ENCODE measurements at places on chromosomes 6 and 20. TPM values are rescaled to one million over a fixed set of nuclear protein-coding genes. Genes with fewer than 3 reads are reported as not detected.

The F13A1 gene
- 2.5 TPM for total RNA-seq

- no peaks in the 10 kb centered on the region for H3K4me1 ChIP-seq
- no peak overlapping the region for H3K27ac ChIP-seq
- no peaks in the 10 kb centered on the region for H3K27me3 ChIP-seq
- H3K4me3 ChIP-seq = no peak overlapping the region
These were observed 48.5 kb upstream of the HACE1 start for GRCh38 chr6:104908031-104908887.

DNA sequence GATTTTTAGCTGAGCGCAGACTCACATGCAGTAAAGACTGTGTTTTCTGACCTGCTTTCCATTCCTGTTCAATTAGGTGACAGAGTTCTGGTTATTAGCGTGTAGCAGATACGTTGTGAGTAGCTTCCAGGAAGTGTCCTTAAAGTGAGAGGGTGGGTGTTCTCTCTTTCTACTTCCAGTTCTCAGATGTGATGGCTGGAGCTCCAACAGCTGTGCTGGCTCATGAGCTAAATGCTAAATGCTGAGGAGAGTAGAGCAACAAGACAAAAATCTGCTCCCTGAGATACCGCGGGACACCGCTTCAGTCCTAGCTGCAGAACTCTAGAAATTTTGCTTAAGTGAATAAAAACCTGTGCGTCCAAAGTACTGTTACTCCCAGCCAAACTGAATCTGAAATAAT, 38.2 kb upstream of the FYN start:
- H3K36me3 ChIP-seq = no peaks in the 10 kb centered on the region
- H3K4me1 ChIP-seq = no peaks in the 10 kb centered on the region
- no peak for DNase-seq
- H3K27ac ChIP-seq = no peak overlapping the region
- H3K27me3 ChIP-seq = no peaks in the 10 kb centered on the region
- no peak overlapping the region for H3K4me3 ChIP-seq

DNA sequence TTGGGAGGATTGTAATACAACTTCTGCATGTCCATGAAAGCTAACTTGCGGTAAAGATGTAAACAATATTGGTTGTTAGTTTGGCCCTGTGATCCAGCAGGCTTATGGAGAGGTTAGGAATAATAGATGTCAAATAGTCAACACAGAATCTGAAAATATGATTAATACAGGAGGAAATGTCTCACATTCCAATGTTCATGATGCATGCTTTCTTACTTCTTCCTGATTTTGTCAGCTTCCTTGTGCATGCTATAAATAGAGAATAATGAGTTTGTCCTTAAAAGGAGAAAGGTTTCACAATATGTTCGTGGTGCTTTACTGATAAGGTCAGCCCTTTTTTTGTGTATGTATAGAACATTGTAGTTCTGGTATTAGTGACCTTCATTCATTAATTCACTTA, 136.7 kb downstream of the MMUT start:
- no peak overlapping the region for H3K4me3 ChIP-seq
- no peaks in the 10 kb centered on the region for H3K4me1 ChIP-seq
- no peaks in the 10 kb centered on the region for H3K27me3 ChIP-seq
- no peaks in the 10 kb centered on the region for H3K36me3 ChIP-seq
- no peak for DNase-seq

DNA sequence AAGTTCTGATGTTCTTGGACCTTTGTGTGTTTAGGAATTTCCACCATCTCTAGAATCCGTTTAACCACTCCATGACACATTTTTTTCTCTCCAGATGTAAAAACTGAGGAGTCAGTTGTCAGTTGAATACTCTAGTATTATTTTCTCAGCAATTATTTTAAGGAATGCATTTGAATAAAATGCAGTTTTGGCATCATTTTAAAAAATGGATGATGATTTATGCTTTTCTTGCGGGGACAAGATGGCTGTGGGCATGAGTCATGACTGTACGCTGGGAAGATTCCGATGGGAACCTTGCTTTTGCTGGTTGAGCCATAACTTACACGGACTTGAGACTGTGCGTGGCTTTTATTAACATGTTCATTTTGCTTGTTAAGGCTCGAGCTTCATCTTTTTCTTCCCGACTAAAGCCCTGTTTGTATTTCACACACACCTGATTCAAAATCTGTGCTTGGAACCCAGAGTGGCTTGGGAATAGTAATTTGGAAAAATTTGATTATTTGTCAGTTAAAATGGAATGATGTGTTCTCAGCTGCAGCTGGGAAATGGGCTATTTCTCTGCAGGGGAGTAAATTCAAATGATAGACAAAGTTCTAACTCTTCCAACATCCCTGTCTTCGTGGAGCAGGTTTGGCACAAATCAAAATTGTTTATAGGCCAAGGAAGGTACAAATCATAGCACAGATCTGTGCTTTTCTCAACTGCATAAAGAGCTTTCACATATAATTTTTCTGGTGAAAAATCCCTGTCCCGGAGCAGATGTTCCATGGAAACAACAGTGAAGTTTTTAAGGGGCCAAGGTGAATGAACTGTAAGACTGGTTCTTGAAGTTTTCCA, 470.5 kb upstream of the JAG1 start:
- H3K27me3 ChIP-seq = no peaks in the 10 kb centered on the region
- DNase-seq = no peak
- H3K27ac ChIP-seq = no peak overlapping the region
- no peaks in the 10 kb centered on the region for H3K4me1 ChIP-seq
- no peak overlapping the region for H3K4me3 ChIP-seq

DNA sequence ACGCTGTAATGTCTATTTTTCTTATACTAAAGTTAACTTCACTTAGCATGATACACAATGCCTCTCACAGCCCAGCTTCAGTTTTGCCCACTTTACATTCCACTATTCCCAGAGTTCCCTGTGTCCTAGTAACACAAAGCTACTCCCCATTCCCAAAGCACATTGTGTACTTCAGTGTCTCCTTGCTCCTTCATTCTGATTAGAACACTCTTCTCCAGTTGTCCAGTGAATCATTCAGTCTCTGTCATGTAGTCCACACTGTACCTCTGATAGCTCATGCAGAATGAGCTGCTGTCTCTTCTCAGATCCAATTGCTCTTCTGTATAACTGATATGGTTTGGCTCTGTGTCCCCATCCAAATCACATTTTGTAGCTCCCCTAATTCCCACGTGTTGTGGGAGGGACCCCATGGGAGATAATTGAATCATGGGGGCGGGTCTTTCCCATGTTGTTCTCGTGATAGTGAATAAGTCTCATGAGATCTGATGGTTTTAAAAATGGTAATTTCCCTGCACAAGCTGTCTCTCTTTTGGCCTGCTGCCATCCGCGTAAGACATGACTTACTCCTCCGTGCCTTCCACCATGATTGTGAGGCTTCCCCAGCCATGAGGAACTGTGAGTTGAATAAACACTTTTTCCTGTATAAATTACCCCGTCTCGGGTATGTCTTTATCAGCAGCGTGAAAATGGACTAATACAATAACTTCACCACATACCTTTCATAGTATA, 2.1 kb upstream of the TMX4 start:
- H3K27me3 ChIP-seq = no peaks in the 10 kb centered on the region
- no peak for DNase-seq
- no peak overlapping the region for H3K4me3 ChIP-seq
- no peaks in the 10 kb centered on the region for H3K36me3 ChIP-seq
- H3K27ac ChIP-seq = peak overlapping the region; percentile 95

GRCh38 chr6:128370072-128370471, 150.3 kb downstream of the PTPRK start:
- H3K36me3 ChIP-seq = no peaks in the 10 kb centered on the region
- no peak overlapping the region for H3K27ac ChIP-seq
- no peaks in the 10 kb centered on the region for H3K27me3 ChIP-seq
- no peak overlapping the region for H3K4me3 ChIP-seq
- H3K4me1 ChIP-seq = no peaks in the 10 kb centered on the region

GRCh38 chr6:84685983-84686584, 78.3 kb downstream of the TBX18 start:
- H3K27me3 ChIP-seq = no peaks in the 10 kb centered on the region
- no peaks in the 10 kb centered on the region for H3K36me3 ChIP-seq
- no peak overlapping the region for H3K4me3 ChIP-seq
- DNase-seq = no peak

- H3K27me3 ChIP-seq = no peaks in the 10 kb centered on the region
- H3K4me3 ChIP-seq = no peak overlapping the region
- H3K36me3 ChIP-seq = no peaks in the 10 kb centered on the region
- no peaks in the 10 kb centered on the region for H3K4me1 ChIP-seq
These were observed 612.5 kb upstream of the HS3ST5 start for GRCh38 chr6:114955363-114955762.

DNA sequence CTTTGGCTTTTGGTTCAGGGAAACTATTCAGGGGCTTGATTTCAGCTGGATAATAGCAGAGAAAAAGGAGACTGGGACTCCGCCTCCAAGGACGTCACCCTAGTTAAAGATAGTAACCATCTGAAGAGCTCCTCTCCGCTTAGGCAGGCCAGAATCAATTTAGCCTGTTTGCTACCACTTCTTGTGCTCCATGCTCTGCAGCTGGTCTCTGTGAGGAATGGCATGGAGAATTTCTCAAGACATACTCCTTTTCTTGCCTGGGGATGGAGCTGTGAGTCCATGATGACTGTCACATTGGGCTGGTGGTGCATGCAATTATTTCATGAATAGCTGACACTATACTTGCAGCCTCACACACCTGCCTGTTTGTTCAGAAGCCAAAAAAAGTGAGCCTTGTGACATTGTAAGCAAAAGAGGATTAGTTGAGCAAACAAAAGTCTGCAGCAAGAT, 61.4 kb downstream of the TXLNB start:
- no peak overlapping the region for H3K27ac ChIP-seq
- H3K4me3 ChIP-seq = no peak overlapping the region
- H3K36me3 ChIP-seq = no peaks in the 10 kb centered on the region
- peaks cover 8% of the 10 kb centered on the region for H3K4me1 ChIP-seq

GRCh38 chr6:29964518-29964886, 22.2 kb downstream of the HLA-A start:
- peak overlapping the region; percentile 83 for H3K27ac ChIP-seq
- 0 out of 2 replicates have a peak, but pooled peaks cover 2% of the 10 kb centered on the region for H3K36me3 ChIP-seq
- H3K27me3 ChIP-seq = no peaks in the 10 kb centered on the region
- peak overlapping the region; percentile 61 for H3K4me3 ChIP-seq
- peaks cover 30% of the 10 kb centered on the region for H3K4me1 ChIP-seq

DNA sequence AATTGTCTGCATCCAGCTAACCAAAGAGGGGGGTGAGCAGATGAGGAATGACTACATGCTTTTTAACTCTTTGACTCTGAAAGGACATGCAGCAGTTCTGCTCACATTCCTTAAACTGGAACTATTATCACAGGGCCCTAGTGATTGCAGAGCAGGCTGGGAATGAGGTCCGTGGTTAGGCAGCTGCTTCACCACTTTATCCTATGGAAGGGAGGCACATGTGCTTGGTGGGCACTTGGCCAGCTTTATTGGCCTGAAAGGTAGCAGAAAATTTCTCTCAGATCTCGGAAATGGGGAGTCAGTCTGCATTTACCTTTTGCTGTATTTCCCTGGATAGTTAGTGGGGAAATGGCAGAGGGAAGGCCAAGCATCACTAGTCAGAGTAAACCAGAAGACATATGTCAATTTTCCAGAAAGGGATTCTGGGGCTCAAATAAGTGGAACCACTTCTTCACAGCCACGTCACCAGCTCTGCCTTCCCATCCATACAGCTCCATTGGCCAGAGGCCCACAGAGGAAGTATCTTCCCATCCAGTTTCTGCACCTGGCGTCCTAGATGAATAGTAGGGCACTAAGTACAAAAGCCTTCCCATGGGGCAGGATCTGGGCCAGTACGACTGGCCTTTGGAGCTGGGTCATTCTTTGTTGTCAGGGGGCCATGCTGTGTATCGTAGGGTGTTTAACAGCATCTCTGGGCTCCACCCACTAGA, 444.8 kb downstream of the PTPRT start:
- DNase-seq = peak; percentile 90
- H3K27me3 ChIP-seq = no peaks in the 10 kb centered on the region
- H3K27ac ChIP-seq = peak overlapping the region; percentile 62
- H3K36me3 ChIP-seq = no peaks in the 10 kb centered on the region

- no peaks in the 10 kb centered on the region for H3K36me3 ChIP-seq
- H3K4me3 ChIP-seq = no peak overlapping the region
- no peak for DNase-seq
These were observed 862.3 kb upstream of the CITED2 start for GRCh38 chr6:140236732-140237131.

GRCh38 chr6:167770291-167770955, 56.3 kb upstream of the AFDN start:
- H3K36me3 ChIP-seq = no peaks in the 10 kb centered on the region
- DNase-seq = no peak
- no peaks in the 10 kb centered on the region for H3K4me1 ChIP-seq

GRCh38 chr20:53763707-53764414, 170.2 kb upstream of the ZNF217 start:
- peak overlapping the region; percentile 54 for H3K4me3 ChIP-seq
- no peaks in the 10 kb centered on the region for H3K27me3 ChIP-seq
- peak; percentile 32 for DNase-seq
- H3K4me1 ChIP-seq = peaks cover 6% of the 10 kb centered on the region
- peak overlapping the region; percentile 11 for H3K27ac ChIP-seq

DNA sequence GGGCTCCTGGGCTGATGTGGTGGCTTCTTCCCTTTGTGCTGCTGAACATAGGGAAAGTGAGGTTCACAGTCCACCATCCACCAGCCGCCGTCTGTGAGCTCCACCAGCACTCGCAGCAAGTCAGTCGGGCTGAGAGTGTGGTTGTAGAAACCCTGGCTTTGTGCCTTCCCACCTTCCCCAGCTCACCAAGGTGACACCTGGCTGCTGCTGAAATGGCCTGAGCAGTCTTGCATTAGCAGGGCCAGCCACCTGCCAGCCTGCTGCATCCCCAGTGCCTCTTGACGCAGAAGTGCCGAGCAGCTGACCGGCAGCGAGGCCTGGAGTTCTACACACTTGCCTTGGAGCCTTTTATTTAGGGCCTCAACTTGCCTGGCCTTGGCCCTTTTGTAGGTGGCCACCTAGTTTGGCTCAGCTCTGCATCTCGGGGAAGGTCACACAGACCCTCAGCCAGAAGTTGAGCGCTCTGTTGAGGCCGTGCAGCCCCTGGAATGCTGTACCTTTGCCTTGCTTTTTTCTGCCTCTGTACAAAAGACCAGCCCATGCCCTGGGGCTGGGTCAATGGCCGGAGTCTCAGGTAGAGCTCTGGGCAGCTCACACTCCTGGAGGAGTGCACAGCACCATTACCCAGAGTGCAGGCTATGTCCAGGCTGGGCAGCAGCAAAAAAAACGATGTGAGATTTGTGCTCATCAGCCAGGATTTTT, 76.5 kb downstream of the PTPN1 start:
- DNase-seq = no peak
- H3K27me3 ChIP-seq = no peaks in the 10 kb centered on the region
- no peak overlapping the region for H3K27ac ChIP-seq
- peaks cover 3% of the 10 kb centered on the region for H3K4me1 ChIP-seq
- H3K4me3 ChIP-seq = no peak overlapping the region
- peaks cover 20% of the 10 kb centered on the region for H3K36me3 ChIP-seq

GRCh38 chr6:109183109-109183650, 87.9 kb downstream of the CEP57L1 start:
- H3K36me3 ChIP-seq = no peaks in the 10 kb centered on the region
- peaks cover 11% of the 10 kb centered on the region for H3K4me1 ChIP-seq
- H3K27me3 ChIP-seq = no peaks in the 10 kb centered on the region
- no peak overlapping the region for H3K27ac ChIP-seq

GRCh38 chr20:18466574-18466893, 296 bp downstream of the DZANK1 start:
- no peak for DNase-seq
- peak overlapping the region; percentile 98 for H3K27ac ChIP-seq
- no peaks in the 10 kb centered on the region for H3K27me3 ChIP-seq
